ENCODE measurements at places on chromosomes 6 and 20.

GRCh38 chr6:167302074-167302473 lies 11.0 kb downstream of the UNC93A start:
- DNase-seq, result no peak

DNA sequence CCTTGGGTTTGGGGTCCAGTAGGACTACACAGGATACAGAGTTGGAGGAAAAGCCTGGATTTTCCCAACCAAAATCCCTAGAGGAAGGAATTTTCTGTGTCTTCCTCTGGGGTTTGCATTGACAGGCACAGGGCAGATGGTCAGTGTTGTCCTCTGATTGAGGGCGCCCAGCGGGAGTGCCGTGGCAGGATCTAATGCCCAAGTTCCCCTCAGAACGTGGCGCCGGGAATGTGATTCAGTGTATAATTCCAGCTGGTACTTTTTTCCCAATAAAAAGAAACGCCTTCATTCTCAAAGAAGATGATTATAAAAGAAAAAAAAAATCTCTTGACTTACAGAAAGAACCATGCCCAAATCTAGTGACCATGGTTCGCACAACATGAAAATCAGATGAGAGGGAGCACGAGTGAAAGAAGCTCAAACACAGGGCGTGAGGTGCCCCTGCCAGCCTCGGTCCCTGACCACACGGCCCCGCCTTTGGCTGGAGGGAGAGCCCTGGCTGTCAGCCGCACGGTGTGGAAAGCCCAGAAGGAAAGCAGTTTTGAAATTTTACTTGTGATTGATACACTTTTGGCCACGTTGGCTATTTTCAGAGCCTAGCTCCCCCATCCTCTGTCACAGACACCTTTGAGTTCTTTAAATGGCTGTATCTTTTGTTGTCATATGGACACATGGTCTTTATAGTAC lies 31.6 kb downstream of the VEGFA start:
- no peak for DNase-seq

GRCh38 chr6:44660561-44661220 lies 273.2 kb downstream of the CDC5L start:
- DNase-seq, result no peak

GRCh38 chr6:39932386-39932910 lies 1.8 kb downstream of the MOCS1 start:
- DNase-seq, result no peak

- DNase-seq, result no peak
Measured at GRCh38 chr20:25686081-25687067, 10.3 kb downstream of the ZNF337 start.

DNA sequence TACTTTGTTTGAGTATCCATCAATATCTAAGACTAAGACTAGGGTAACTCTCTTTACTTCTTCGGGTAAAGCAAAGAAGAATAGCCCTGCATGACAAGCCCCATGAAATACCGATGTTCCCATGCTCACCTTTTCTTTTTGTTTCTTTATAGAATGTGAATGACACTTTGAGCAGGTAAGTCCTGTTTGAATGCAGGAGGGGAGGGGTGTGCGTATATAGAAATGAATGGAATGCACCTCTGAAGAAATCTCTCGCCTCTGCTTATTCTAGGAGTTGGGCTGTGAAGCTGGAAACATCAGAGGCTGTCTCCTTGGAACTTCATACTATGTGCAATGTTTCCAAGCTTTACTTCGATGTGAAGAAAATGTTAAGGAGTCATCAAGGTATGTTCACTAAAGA lies 10.3 kb downstream of the TRIM38 start:
- DNase-seq, result no peak

- DNase-seq, result no peak
Measured at GRCh38 chr20:10721137-10721896, 47.5 kb upstream of the JAG1 start.

GRCh38 chr20:62064770-62065673 lies 659 bp downstream of the TAF4 start:
- DNase-seq, result peak; percentile 15

DNA sequence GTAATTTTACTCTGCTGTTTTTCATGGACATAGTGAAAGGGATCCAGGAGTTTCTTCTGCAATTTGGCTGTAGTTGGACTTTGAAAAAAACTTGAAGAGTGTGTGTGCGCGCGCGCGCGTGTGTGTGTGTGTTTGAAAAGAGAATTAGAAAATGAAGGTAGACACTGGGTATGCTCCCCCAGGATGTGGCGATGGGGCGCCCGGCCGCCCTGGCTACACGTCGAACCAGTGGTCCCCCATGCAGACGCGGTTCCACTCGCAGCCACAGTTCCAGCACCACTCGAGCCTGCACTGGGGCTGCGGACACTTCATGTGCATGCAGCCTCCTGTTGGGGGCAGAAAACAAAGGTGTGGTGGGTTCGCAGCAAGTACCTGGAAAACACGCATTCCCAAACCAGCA lies 76.0 kb upstream of the AGPAT4 start:
- no peak for DNase-seq

Measured in activated naive CD4-positive, alpha-beta T cell treated with Interleukin-2 at 50 U/mL for 16 hours (primary cell).